ENCODE measurements at places on chromosomes 5 and 9.

- no peak for DNase-seq
Observed at GRCh38 chr5:111337688-111338087, 113.5 kb downstream of the CAMK4 start.

GRCh38 chr5:107302441-107302840, 368.3 kb downstream of the EFNA5 start:
- no peak for DNase-seq

DNA sequence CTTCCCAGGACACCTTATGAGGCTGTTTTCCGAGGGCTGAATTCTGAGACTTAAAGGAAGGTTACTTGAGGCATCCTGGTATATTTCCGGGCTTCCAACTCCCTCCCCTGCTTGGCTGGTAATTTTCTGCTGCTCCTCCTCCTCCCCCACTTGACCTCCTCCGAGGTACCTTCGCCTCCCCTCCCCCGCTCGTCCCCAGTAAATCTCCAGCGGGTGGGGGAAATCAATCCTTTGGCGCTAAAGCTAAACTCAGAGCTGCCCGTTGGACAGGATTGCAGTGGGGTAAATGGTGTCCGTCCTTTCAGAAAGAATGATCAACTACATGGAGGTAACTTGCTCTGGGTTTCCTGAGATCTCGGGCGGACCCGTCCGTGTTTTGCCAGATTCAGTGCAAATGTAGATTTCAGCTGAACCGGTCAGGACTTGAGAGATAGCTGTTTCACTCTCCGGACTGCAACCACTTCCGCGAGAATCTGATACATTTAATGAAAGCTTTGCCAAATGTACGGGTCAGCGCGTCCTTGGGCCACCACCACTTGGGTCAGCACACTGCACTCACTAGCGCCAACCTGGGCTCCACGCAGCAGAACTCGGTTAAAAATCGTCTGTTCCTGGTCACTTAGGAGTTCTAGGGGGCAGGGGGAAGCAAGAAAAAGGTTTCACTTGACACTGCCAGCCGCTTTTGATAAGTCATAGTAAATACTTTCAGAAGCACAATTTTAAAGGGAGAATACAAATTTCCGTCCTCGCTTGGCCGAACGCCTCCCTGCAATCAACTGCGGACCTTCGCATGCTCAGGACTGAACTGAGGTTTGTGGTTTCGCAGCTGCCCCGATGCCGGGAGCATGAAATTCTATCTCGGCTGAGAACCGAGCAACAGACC, 4.6 kb upstream of the ISL1 start:
- DNase-seq, result peak; percentile 35

GRCh38 chr5:13019729-13020128, 924.8 kb downstream of the DNAH5 start:
- no peak for DNase-seq

GRCh38 chr5:179422213-179422855, 77.1 kb upstream of the ADAMTS2 start:
- no peak for DNase-seq

DNA sequence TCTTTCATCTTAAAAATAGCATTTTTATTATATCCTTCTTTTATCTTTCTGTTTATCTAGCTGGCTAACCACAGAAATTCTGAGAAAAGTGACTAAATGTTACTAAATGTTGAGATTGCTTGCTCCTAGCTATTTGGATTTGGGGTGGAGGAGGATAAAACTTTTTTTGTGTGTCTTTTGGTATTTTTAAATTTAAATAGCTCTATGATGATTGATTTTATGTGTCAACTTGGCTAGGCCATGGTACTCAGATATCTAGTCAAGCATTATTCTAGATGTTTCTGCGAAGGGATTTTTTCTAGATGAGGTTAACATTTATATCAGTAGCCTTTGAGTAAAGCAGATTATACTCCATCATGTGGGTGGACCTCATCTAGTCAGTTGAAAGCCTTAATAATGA, 75.0 kb downstream of the GCNT1 start:
- no peak for DNase-seq

DNA sequence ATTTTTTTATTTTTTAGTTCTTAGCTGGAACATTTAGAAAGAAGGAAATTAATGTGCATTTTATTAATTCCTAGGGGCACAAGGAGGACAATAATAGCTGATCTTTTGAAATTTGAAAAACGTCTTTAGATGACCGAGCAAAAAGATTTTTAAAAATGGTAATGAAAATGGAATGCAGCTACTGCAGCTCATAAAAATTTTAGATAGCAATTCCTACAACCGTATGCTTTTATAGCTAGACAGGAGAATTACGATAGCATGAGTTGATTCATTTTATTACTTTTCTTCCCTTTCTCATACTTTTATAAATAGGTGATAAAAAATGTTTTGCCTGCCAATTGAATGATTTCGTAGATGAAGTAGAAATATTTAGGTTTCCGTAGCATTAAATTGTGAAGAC, 13.7 kb upstream of the RUFY1 start:
- DNase-seq, result no peak

DNA sequence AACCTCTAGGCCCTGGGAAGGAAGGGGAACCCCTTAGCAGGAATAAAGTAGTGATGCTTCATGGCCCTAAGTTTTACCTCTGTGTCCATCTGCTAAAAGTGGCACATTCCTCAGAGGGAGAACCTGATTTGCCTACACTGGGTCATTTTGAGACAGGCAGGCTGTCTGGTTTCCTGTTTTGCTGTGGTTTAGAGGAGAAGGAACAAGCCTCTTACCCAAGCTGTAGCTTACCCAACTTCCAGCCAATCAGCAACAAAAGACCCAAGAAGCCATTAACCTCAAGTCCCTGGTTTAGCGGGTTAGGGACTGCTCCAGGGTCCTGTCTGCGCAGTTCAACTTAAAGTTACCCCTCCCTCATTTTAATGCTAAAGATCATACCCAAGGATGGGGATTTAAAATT, 411.0 kb downstream of the MAT2B start:
- DNase-seq, result no peak

GRCh38 chr5:175464074-175464941, 14.1 kb upstream of the SFXN1 start:
- DNase-seq, result peak; percentile 75

DNA sequence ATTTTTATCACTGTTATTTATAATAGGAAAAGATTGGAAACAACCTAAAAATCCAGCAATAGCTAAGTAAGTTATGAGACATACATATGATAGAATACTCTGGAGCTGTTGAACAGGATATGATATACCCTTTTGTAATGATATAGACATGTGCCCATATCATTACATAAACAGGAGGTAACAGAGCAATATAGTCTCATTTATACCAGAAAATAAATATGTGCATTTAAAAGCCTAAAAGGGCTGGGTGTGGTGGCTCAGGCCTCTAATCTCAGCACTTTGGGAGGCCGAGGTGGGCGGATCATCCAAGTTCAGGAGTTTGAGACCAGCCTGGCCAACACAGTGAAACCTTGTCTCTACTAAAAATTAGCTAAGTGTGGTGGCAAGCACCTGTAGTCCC, 2.3 kb upstream of the FABP6 start:
- DNase-seq, result no peak

DNA sequence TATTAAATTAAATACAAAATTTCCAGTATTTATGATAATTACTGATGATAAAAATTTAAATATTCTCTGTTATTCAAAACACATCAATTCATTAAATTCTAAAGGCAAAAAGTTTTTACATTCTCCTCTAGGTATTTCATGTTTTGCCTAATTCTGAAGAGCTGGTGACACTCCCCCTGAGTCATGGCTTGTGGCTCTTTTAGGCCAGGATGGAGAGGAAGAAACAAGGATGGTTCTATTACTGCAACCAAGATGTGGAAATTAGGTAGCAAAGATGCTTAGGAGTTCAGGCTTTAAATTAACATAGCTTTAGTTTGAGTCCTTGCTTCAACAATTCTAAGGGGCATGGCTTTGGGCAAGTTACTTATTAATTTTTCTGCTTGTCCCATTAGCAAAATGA, 1295.8 kb downstream of the EFNA5 start:
- no peak for DNase-seq

DNA sequence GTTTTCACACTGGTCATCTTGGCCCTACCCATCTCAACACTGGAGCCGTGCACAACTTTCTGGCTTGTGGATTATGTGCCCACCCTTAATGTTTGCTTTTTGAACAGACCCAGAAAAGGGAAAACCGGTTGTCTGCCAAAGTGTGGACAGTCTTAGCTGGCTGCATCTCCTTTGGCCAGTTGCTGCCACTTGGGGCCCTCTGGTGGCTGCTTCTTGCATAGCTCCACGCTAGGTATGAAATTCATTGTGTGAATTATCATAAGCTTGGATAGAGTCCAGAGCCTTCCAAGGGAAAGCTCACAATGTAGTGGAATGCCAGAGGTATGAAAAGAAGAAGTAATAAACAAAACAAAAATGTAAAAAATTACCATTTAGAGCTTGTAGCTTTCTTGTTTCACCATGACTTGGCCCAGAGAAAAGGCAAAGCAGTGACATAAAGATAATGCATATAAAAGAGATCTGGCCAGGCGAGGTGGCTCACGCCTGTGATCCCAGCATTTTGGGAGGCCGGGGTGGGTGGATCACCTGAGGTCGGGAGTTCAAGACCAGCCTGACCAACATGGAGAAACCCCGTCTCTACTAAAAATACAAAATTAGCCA, 12.5 kb upstream of the SLC36A3 start:
- DNase-seq, result peak; percentile 67

DNA sequence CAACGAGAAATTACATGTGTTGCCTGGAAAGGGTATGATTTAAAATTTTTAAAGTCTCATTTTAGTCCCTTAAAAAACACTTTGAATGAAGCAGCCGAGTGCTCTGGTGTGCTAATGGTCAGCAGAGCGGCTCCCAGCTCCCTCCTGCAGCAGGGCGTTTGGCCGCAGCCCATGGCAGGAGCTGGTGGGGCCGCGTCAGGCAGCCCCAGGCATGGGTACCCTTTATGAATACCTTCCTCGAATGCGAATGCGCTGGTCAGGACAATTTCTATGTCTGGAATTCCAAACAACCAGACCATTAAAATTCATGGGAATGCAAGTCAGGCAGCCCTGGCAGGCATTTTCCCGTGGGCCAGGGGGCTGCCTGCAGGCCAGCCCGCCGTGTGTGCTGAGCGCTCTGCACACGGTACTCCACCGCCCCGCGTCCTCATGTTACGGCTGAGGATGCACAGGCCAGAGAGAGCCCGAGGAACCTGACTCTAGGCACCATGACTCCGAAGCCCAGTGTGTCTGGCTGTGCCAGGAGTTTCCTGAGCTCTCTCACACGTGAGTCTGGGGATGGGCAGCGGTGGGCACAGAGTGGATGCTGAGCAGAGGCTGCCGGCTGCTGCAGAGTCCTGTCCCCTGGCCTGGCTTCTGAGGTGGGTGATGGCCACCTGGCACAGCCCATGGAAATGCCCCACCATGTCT, 123.7 kb downstream of the WNK2 start:
- DNase-seq, result no peak

DNA sequence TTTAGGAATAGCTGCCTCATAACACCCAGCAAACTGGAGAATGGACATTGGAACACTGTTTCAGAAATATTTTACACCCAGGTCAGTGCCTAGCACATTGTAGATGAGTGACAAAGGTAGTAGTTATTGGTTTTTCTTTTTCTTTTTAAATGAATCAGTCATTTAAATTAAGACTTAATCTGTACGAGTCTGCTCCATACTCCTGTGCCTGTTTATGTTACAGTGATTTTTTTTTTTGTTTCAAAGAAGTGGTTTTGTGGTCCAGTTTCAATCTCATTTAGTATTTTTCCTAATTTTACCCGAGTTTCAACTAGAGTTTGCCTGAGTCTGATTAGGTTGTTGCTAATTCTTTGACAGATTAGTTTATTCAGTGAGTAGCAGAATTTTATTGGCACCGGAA, 16.2 kb downstream of the LMNB1 start:
- no peak for DNase-seq

- no peak for DNase-seq
Observed at GRCh38 chr5:114249823-114250222, 112.0 kb upstream of the KCNN2 start.

GRCh38 chr9:100598641-100599145, 20.8 kb downstream of the CAVIN4 start:
- peak; percentile 94 for DNase-seq

DNA sequence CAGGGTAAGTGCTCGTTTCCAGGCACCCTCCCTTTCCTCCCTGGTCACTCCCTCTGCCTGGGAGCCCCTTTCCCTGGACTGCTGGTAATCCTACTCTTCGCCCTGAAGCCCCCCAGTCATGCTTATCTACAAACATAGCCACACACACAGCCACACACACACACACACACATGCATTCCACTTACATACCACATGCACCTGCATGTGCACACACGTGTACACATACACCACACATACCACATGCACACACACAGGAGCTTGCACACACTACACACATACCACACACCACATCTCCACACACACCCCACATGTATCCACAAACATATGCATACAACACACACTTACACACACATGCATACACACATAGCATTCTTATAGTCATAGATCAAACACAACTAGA, 358.5 kb downstream of the GADD45G start:
- DNase-seq, result no peak

DNA sequence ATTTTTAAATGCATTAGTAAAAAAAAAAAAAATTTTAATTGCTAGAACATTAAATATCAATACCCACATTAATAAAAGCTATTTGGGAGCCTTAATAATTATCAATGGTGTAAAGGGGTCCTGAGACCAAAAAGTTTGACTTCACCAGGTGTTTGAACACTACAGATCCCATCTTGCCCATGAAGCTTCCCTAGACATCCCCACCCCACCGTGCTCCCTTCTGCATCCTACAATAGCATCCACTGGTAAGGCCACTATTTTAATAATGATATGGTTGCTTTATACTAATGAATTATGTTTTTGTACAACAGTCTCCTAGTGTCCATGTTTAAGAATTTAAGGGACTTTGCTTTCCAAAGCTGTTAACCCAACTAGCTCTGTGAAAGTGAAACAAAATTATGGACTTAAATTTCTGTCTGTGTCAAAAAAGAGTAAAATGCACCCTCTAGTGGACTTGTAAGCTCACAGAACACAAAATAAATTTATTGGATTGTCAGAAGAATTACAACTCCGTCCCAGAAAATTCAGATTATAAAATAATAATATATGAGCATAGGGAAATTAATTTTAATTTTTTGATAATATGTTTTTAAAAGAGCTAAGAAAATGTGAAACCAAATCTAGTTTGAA, 76.0 kb downstream of the ARL15 start:
- peak; percentile 30 for DNase-seq

DNA sequence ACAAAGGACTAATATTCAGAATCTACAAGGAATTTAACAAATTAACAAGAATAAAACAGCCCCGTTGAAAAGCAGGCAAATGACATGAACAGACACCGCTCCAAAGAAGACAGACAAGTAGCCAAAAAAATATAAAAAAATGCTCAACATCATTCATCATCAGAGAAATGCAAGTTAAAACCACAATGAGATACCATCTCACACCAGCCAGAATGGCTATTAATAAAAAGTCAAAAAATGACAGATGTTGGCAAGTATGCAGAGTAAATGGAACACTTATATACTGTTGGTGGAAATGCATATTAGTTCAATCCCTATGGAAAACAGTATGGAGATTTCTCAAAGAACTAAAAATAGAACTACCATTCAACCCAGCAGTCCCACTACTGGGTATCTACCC, 302.7 kb upstream of the RGMB start:
- no peak for DNase-seq

DNA sequence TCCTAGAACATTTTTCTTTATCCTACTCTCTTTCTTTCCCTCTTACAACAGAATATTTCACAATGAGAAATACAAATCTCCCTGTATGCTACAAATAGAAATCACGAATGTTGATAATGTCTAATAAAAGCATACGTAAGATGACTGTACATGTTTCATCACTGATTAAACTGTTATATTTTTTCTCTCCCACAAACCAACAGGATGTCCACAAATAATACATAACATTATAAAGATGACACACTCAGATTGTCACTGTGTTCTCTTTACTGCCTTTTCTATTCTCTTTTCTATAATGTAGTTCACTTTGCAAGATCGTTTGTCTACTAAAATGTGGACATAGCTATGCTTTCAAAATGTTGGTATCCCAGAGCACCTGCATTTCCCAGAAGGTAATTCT, 90.7 kb upstream of the PARP8 start:
- DNase-seq, result no peak
